IPS DF 19.7 (cell line): ENCODE measurements at places on chromosomes 7 and 10.

DNA sequence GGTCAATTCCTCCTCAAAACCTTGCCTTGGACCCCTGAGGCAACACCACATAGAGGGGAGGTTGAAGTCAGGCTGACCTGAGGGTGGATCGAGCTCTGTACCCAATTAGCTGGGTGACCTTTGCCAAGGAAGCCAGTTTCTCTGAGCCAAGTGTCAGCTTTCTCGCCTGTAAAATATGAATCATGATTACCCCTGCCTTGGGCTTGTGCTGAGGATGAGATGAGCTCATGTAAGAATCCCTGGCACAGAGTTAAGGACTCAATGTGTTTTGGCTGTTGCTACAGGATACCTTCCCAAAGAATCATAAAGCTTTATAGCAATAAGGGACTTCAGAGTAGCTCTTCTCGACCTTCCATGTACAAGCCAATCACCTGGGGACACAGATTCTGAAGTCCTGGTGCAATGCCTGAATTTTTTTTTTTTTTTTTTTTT, 43.5 kb upstream of the CACUL1 start:
- DNase-seq, result no peak

GRCh38 chr7:5354460-5355232, 69.0 kb downstream of the TNRC18 start:
- DNase-seq, result no peak

DNA sequence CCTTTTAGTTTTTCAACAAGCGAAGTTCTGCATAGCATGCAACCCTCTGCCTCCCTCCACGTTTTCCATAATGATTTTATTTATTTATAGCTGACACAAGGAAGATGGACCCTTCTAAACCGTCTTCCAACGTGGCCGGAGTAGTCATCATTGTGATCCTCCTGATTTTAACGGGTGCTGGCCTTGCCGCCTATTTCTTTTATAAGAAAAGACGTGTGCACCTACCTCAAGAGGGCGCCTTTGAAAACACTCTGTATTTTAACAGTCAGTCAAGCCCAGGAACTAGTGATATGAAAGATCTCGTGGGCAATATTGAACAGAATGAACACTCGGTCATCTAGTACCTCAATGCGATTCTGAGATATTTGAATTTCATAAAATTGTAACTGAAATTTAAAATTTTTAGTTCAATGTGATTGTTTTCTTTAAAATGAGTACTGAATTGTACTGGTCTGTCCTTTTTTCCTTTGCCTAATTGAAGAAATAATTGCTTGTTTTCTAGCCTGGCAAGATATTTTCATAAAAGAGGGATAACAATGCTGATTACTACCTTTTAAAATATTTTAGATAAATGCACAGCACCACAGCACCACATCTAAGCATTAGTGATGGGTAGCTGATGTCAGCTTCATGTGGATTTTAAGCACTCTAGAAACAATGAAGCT, 41.5 kb upstream of the SLC39A12 start:
- DNase-seq, result no peak

GRCh38 chr10:33655165-33655815, 320.8 kb upstream of the NRP1 start:
- DNase-seq, result no peak

GRCh38 chr7:98346515-98347069, 54.3 kb downstream of the BAIAP2L1 start:
- DNase-seq, result no peak

GRCh38 chr7:101163279-101164070, 1.9 kb downstream of the VGF start:
- DNase-seq, result no peak

DNA sequence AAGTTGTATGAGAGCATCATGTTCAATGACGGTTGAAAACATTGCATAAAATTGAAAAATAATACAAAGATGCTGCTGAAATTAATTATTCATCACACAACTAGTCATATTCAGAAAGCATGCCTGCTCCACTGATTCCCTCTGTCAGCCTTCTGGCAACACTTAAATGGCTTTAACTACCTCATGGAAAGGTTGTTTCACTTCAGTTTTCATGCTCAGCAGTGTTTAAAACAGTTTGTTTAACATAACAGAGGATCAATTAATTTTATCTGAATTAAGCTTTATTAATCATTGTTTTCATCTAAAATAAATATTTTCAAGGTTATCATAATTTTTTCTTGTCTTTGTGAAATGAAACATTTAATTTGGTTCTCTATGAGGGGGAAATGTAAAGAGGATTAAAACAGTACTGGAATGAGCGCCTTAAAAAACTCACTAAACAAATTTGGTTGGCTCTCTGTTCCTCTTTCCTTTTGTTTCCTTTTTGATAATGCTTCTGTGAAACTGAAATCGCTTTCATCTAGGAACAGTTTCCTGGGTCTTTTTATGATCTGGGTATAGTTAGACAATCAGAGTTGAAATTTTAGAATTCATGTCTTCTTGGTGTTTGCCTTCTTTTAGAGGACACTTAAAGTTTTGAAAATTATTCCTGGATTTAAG, 427.4 kb downstream of the SH2D4B start:
- no peak for DNase-seq

DNA sequence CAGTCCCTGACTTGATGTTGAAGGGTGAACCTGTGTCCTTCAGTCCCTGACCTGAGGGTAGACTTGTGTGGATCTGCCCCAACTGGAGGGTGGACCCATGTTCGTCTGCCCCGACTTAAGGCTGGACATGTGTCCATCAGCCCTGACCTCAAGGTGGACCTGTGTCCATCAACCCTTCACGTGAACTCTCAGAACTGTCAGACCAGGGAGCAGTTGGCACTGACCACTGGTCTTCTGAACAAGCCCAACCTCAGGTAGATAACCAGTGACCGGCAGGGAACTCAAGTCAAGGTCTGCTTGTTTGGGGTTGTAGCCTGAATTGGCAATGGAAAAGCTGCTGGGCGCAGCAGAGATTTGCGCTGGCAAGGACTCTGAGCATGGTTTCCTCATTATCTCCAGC, 96.5 kb downstream of the ADCY1 start:
- DNase-seq, result no peak

- DNase-seq, result no peak
Measured at GRCh38 chr10:6207658-6208057, 4.9 kb downstream of the PFKFB3 start.

- DNase-seq, result no peak
Measured at GRCh38 chr10:17506390-17506789, 52.0 kb upstream of the ST8SIA6 start.

GRCh38 chr7:149022756-149023360, 5.4 kb downstream of the PDIA4 start:
- DNase-seq, result no peak

DNA sequence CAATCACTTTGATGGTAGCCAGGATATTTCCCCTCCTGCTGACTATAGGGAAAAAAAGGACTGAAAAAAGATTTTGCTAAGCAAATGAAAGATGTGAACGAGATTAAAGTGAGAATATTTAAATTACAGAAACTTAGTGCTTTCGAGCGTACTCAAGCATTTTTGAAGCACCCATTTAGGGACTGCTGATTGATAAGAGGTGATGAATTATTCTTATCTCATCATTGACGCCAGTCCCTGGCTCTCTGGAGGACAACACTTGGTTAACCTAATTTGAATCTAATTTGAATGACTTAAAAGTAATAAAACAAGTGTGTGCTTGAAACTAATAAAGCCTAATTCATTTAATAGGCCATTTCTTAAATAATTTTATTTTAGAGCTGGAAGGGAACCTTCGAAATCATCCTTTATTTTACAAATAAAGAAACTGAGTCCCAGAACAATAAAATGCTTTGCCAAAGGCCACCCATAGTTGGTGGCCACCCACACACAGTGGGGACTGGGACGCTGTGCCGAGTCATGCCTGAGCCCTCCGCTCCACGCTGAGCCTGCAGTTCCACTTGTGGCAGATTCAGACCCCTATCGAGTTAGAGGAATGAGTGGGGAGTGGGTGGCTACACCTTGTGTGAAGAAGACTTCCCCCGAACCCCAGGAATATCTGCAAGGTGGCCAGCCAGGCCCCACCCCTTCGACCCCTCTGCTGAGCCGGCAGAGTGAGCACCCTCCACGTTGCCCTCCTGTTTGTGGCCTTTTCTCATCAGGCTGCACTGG, 61.1 kb upstream of the SAMD8 start:
- DNase-seq, result no peak

- no peak for DNase-seq
Measured at GRCh38 chr10:125121003-125121402, 39.4 kb downstream of the CTBP2 start.

- DNase-seq, result no peak
Measured at GRCh38 chr7:28038175-28038797, 142.3 kb downstream of the JAZF1 start.

DNA sequence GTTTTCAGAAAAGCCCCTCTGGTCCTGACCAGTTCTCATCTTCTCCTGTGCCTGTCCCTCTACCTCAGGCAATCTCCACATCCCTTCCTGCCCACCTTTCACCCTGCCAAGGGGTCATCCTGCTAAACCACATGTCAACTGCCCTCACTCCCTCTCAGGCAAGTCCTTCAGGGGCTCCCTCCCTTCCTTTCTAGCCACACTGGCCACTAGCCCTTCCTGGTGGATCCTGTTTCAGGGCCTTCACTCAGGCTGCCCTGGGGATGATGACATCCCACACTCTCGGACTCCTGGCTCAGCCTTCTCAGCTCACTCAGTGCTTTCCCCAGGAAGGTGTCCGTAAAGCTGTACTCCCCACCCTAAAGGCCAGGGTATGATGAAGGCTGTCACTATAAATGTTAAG, 13.4 kb downstream of the STEAP1B start:
- no peak for DNase-seq

DNA sequence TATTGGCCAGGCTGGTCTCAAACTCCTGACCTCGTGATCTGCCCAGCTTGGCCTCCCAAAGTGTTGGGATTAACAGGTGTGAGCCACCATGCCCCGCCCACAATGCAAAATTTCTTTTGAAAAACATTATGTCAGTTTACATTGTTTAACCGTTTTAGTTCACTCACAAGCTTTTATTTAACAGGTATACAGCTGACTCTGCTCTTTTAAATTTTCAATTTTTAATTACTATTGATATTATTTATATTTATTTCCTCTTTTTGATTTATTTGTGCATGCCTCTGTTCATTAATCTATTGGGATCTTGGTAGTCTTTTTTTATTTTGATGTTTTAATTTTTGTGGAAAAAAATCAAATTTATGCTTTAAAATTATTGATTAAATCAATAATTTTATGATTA, 16.9 kb downstream of the ZKSCAN5 start:
- DNase-seq, result no peak

DNA sequence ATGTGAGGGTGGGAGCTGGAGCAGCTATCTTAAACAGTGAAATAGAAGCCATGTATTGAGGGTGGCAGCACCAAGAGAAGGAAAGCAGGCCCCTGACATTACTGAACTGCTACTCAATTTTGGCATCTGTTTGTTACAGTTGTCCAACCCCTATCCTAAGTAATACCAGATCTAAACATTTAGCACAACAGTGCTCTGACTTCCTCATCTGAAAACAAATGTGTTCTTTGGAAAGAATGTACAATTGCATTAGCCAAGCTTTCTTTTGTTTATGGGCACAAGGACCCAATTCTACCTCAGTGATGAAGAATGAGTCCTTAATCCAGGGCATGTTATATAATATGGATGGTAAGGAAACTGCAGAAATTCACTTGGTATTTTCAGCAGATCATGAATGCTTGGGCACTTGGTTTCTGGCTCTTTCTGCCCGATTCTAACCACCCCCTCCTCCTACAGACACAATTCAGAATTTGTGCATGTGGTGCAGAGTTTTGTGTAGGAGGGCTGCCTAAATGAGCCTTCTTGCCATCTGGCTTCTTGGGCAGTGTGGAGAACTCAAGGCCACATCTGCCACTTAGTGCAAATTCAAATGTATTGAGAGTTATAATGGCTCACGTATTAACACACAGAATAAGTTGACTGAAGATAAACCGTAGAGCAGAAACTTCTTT, 36.9 kb upstream of the KMT2E start:
- no peak for DNase-seq

DNA sequence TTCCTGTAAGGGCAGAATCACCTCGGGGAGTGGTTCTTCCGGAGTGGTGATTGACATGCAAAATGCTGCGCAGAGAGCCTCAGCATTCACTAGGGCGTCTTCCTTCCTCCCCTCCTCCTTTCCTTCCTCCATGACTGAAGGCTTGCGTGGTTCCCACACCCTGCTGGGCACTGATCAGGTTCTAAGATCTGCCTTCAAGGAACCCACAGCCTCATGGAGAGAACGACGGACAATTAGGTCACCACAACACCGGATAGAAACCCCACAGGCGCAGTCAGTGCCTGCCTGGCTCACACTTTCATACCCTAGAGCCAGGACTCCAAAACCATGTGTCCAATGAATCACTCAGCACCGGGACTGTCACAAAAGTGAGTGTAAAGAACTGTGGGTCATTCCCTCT, 131.3 kb downstream of the DPP6 start:
- no peak for DNase-seq

DNA sequence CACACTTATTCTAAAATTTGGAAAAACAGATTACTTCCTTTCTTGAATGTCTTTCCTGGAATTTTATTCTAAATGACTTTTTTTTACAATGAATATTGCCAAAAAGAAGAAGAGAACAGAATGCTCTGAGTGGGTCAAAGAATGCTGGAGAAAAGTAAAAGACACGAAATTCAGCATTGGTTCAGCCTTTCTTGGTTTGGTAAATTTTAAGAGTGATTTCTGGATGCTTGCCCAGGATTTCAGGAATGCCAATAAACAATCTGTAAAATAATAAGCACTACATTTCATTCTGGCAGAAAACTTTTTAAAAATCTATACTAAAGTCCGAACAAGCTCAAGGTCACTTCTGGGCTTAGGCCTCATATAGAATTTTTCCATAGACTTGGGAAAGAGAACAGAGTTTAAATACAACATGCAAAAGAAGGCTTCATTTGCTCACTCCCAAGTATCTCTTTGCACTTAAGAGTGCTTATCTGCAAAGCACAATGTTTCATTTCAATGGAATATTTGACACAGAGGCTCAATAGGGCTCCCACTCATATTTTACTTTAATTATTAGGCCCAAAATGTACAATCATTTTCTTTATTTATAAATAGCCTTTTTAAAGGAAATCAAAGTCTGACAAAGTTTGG, 359.5 kb upstream of the ANKRD30A start:
- no peak for DNase-seq

DNA sequence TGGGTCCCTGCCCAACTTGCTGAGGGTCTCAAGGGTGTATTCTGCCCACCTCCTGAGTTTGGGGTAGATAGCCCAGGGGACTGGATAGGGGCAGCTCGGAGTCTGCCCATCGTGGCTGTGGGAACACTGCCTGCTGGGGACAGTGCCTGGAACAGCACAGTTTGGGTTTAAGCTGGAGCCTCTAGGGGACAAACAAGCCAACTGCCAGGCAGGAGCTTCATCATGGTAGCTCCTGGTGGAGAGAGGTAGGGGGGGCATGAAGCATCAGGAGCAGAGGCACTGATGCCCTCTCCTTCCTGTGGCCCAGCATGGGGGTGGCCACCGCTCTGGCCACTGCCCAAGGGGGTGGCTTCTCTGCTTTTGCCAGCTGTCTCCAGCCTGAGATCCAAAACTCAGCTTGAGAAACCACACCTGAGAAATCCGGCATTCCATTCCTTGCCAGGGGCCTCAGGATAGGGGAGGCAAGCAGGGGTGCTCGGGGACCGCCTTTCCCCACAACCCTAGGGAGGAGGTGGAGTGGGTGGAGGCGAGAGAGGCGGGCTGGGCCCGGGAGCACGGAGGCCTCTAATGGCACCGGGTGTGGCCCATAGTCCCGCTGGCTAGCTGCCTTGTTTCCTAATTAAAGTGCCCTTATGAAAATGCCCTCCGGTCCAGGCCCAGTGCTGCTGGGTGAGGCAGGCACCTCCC, 47.6 kb downstream of the UNC5B start:
- no peak for DNase-seq

- no peak for DNase-seq
Measured at GRCh38 chr10:130136226-130137089, at the start of gene GLRX3. Gene GLRX3 (plus strand): TSS chr10:130136391. CDS start chr10:130136421, 30 bp downstream.
